Urothelium cell line (cell line): ENCODE measurements at places on chromosomes 13 and 19.

DNA sequence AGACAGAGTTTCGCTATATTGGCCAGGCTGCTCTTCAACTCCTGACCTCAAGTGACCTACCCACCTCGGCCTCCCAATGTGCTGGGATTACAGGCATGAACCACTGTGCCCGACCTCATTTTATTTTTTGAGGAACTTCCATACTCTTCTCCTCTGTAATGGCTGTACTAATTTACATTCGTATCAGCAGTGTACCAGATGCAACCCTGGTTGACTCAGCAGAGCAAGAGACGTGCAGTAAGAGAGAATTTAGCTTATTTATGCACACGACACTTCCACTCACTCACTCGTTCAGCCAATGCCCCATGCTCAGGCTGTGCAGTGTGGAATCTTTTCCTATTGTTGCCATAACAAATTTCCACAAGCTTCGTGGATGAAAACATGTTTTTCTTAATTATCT lies 6.9 kb downstream of the KIR3DL3 start:
- DNase-seq: no peak

GRCh38 chr19:2613507-2614295 lies 88.8 kb downstream of the GNG7 start:
- DNase-seq: peak; percentile 36

- DNase-seq: peak; percentile 60
Measured at GRCh38 chr19:46211201-46211881, 18.2 kb upstream of the IGFL1 start.

DNA sequence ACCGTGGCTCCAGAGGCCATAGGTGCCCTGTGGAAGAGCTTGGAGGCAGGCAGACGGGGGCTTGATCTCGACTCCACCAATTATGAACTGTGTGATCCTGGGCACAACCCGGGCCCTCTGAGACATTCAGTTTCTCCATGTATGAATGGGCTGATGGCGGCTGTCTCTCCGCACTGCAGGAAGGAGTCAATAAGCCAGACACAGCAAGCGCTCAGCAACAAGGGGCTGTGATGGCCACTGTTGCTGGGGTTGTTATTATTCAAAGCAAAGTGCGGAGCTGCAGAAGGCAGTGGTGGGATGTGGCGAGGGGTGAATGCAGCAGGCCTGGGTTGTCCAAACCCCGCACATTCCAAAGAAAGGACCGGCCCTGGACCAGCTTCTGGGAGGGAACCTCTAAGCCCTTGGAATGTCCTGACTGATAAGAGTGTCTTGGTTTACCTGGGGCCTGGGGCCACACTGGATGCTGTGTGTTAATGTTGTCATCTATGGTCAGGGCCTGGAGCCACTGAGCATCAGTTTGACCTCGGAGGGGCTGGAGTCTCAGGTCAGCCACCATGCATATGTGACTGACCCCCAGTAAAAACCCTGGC lies 8.3 kb downstream of the TMEM143 start:
- DNase-seq: no peak
